ENCODE measurements at places on chromosomes 5 and 9.

GRCh38 chr9:88892724-88893123, 98.5 kb upstream of the S1PR3 start:
- DNase-seq: no peak

GRCh38 chr9:135045928-135046738, 41.3 kb upstream of the OLFM1 start:
- no peak for DNase-seq

DNA sequence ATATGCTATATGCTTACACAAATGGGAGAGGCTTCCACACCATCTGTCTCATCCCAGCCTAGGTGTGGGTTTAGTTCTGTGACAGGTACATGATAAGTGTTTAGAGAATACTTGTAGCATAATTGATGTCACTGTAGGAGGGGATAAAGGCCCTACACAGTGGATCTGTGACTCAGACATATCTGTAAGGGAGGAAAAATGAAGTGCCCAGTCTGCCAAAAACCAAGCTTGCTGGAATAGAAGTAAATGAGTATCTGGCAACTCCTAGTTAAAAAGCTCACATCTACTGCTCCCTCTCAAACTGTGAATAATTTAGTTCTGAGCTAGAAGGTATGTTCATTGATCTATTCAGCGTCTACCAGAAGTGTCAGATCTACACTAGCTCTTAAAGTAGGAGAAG, 38.9 kb upstream of the FAM174A start:
- DNase-seq: no peak

DNA sequence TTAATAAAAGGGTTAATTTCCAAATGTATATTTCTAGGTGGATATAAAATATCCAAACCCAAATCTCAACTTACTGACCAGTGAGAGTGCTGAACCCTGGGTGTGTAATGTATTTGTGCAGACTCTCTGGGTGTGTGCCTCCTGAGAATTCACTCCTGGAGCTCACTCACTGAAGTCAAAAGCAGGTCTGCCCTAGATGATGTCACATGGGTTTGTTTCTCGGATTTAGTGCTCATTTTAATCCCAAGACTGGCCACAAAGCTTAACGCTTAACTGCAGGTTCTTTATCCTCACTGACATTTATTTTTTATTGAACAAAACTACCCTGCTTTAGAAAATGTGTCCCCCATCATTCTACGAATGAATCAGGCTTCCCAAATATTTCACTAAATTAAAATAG, 179.4 kb downstream of the PPP2R2B start:
- DNase-seq: no peak
